ENCODE measurements at places on chromosomes 3 and 15.

DNA sequence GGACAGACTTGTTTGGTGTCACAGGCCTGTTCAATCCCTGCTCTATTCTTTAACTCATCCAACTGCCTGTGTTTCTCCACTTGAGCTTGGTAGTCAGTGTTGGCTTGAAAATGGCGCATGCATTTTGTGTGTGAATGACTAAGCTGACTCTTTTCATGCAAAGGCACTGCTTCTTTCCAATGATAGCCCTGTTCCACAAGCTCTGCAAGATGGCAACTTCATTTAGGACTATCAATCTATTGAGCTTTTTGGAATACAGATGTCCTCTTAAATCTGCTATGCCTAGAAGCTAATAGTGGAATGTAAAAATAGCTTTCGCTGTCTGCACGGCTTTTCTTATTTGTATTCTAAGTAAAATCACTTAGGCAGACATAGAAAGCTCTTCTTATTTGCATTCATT lies 33.6 kb upstream of the SYNPR start:
- no peak overlapping the region for H3K27ac ChIP-seq
- H3K4me3 ChIP-seq, result no peak overlapping the region
- no peaks in the 10 kb centered on the region for H3K36me3 ChIP-seq
- DNase-seq, result no peak
- H3K27me3 ChIP-seq, result no peaks in the 10 kb centered on the region
- H3K4me1 ChIP-seq, result no peaks in the 10 kb centered on the region

- no peak overlapping the region for H3K27ac ChIP-seq
- DNase-seq, result no peak
- H3K4me1 ChIP-seq, result peaks cover 33% of the 10 kb centered on the region
- no peaks in the 10 kb centered on the region for H3K27me3 ChIP-seq
- no peak overlapping the region for H3K4me3 ChIP-seq
- H3K36me3 ChIP-seq, result no peaks in the 10 kb centered on the region
These were observed 50.0 kb downstream of the AMOTL2 start for GRCh38 chr3:134323966-134324962.

DNA sequence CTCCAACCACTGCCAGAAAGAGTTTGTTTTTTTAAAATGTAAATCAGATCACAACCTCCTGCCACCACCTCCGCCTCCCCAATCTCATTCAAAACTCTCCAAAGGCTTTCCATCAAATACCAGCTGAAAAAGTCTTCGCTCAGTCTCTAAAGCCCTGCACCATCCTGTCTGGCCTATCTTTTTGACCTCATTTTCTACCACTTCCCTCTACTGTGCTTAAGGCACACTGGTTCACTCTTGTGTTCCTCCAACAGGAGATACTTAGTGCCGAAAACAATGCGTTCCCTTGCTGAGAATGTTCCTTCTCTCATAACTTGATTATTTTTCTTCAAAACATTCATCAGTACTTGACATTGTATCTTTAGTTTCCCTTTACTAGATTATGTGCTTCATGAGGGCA lies 3.5 kb downstream of the BTBD1 start:
- peaks cover 56% of the 10 kb centered on the region for H3K4me1 ChIP-seq
- no peak overlapping the region for H3K27ac ChIP-seq
- H3K27me3 ChIP-seq, result no peaks in the 10 kb centered on the region
- H3K4me3 ChIP-seq, result peak overlapping the region; percentile 79

- H3K4me1 ChIP-seq, result no peaks in the 10 kb centered on the region
- H3K27me3 ChIP-seq, result no peaks in the 10 kb centered on the region
- DNase-seq, result no peak
These were observed 6.4 kb downstream of the CMSS1 start for GRCh38 chr3:99823723-99824711.

DNA sequence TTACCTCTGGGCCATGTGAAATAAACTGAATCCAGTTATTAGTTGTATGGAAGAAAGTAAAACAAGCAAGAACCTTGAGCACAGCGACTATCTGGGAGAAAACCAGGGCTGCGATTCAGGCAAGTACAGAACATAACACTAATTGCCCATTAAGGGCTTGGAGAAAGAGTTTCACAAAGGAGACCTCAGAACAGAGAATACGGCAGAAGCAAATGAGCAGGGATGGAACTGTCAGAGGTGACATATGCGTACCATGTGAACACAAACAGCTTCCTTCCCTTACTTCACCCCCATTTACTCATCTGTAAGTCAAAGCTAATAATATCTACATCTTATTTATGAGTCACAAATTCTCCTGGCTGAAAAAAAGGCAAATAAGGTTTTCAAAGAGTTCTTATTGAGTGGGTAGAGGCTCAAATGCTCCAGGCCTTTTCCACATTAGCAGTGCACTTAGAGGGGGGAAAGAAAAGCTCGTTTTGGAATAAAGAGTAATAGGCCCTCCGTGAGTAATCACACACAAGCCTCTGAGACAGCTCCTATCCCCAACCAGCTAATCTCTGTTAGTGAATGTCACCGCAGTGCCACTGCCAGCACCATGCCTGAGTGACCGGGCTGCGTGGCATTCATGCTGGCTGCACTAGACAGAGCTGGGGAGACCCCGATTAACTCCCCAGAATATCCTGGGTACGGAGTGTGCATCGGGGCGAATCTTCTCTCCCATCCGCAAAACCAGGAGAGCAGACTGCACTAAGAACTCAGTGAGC lies 2.6 kb downstream of the PCSK6 start:
- no peak overlapping the region for H3K4me3 ChIP-seq
- no peak overlapping the region for H3K27ac ChIP-seq
- no peak for DNase-seq
- no peaks in the 10 kb centered on the region for H3K36me3 ChIP-seq
- peaks cover 6% of the 10 kb centered on the region for H3K4me1 ChIP-seq

DNA sequence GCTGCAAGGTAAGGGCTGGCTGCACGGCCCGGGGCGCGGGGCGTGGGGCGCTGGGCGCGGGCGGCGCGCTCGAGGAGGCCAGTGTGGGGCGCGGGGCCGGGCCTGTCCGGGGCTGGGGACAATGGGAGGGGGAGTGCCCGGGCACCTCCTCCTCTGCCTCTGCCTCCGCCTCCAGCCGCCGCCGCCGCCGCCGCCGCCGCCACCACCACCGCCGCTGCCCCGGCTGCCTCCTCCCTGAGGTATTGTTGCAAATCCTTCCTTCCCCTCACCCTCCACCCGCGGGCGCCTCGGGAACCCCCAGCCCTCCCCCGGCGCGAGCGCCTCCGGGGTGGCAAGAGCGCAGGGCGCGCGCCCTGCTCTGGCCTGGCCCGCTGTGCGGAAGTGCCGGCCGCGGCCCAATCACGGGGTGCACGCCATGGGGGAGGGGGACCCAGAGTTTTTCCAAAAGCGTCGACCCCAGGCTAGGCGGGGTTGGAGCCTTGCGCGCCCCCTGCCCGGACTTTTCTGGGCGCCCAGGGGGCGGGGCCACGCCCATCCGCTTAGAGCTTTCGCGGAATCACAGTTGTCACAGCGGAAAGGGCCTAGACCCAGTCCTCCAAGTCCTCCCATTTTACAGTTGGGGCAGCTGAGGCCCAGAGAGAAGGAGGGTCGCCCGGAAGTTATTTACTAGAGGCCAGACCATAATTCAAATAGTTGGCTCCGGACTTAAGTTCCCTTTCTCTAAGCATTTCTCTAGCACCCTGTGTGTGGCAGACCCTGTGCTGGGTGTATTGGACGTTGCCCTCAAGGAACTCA lies at the start of gene LPP:
TSS of gene LPP (plus strand) at position 144 of the 795 bp plus-strand sequence. CDS start 251,964 bp downstream, outside the sequence.
- no peaks in the 10 kb centered on the region for H3K27me3 ChIP-seq
- H3K36me3 ChIP-seq, result no peaks in the 10 kb centered on the region
- DNase-seq, result peak; percentile 82
- peak within 1 kb of the TSS; percentile 77 for H3K4me3 ChIP-seq

DNA sequence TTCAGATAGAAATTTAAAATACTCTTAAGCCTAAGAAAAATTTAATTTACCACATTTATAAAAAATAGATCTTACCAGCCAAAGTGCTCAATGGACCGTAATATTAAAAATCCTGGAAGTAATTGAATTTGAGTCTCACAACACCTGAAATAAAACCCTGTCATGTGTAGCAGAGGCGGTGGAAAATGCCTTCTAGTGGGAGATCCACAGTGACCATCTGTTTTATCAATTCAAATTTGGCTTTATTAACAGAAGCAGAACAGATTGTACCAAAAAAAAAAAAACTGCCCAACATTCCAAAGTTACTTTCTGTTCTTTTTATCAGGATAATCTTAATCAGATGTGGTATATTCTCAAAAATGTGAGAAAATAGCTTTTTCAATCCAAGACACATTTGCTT lies 71.7 kb downstream of the DMXL2 start:
- H3K4me1 ChIP-seq, result no peaks in the 10 kb centered on the region
- no peak overlapping the region for H3K4me3 ChIP-seq
- H3K27ac ChIP-seq, result no peak overlapping the region

- H3K4me3 ChIP-seq, result no peak overlapping the region
- H3K36me3 ChIP-seq, result no peaks in the 10 kb centered on the region
- no peak overlapping the region for H3K27ac ChIP-seq
These were observed 277.0 kb downstream of the RBMS3 start for GRCh38 chr3:29557825-29558224.

- no peaks in the 10 kb centered on the region for H3K27me3 ChIP-seq
- H3K27ac ChIP-seq, result no peak overlapping the region
- H3K4me1 ChIP-seq, result no peaks in the 10 kb centered on the region
- no peaks in the 10 kb centered on the region for H3K36me3 ChIP-seq
- no peak overlapping the region for H3K4me3 ChIP-seq
These were observed 35.2 kb downstream of the GLB1 start for GRCh38 chr3:33061782-33062181.

DNA sequence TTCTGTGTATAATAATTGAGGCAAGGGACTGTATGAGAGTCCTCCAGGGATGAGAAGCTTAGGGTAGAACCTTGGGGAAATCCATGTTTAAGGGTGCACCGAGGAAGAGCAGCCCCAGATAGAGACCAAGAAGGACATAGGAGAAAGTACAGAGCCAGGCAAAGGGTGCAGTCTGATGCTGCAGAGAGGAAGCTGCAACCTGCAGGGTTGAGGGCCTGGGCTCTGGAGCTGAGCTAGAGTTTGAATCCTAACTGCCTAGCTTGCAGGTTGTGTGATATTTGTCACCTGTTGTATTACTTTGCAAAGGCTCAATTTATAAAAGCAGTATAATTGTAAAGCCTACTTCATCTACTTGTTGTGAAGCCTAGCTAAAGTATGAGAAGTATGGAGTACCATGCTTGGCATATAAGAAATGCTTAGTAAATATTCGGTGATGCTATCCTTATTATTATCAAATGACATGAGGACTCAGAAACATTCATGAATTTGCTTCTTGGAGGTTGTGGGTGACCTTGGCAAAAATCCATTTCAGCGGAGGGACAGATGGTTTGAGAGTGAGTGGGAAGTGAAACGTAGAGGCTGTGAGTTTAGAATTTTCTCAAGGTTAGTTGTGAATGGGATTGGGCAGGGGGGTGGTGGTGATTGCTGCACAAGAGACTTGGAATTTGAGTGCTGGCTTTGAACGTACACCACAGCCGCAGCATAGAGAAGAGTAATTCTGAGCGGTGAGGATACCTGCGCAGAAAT lies 43.8 kb downstream of the PLCL2 start:
- H3K36me3 ChIP-seq, result no peaks in the 10 kb centered on the region
- H3K4me3 ChIP-seq, result no peak overlapping the region
- H3K27me3 ChIP-seq, result no peaks in the 10 kb centered on the region
- H3K4me1 ChIP-seq, result peaks cover 31% of the 10 kb centered on the region
- peak overlapping the region; percentile 3 for H3K27ac ChIP-seq
- DNase-seq, result no peak

GRCh38 chr15:90191794-90192509 lies 9.2 kb upstream of the SEMA4B start:
- H3K4me3 ChIP-seq, result no peak overlapping the region
- peak overlapping the region; percentile 72 for H3K27ac ChIP-seq
- H3K4me1 ChIP-seq, result peaks cover 21% of the 10 kb centered on the region
- DNase-seq, result peak; percentile 63
- no peaks in the 10 kb centered on the region for H3K27me3 ChIP-seq

DNA sequence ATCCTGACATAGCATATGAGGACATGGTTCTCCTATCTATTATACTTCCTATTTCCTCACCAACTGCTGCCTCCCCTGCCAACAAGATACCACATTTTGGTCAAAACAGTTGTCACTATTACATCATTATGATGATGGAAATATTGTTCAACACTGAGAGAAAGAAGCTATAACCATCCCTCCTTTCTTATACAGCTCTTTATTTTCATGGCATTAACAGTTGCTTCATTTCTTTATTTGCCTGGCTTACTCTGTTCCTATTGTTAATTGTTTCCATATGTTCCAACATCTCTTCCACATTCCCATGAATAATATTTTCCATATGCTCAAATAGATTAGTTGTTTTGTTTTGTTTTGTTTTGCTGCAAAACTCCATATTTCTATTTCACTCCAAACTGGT lies 40.8 kb upstream of the FILIP1L start:
- no peak for DNase-seq
- no peak overlapping the region for H3K4me3 ChIP-seq
- no peak overlapping the region for H3K27ac ChIP-seq

DNA sequence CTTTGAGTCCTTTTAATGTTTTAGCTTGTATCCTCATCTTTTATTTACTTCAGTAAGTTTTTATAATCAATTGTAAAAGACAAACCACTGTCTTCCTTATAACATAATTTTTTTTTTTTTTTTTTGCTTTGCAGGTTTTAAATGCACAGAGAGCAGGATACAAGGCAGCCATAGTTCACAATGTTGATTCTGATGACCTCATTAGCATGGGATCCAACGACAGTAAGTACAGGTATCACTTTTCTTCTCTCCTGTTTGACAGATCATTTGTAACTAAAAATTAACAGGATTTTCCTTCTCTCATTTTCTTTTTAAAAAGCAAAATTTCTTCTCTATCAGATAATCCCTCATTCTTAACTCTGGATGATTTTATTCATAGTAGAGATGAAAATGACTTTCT lies 75.4 kb downstream of the PFN2 start:
- no peak overlapping the region for H3K27ac ChIP-seq
- no peaks in the 10 kb centered on the region for H3K36me3 ChIP-seq
- peaks cover 16% of the 10 kb centered on the region for H3K4me1 ChIP-seq
- no peak overlapping the region for H3K4me3 ChIP-seq

GRCh38 chr15:64542091-64542490 lies 81.7 kb downstream of the ZNF609 start:
- DNase-seq, result no peak
- H3K4me1 ChIP-seq, result peaks cover 13% of the 10 kb centered on the region
- H3K27ac ChIP-seq, result no peak overlapping the region
- H3K27me3 ChIP-seq, result no peaks in the 10 kb centered on the region

DNA sequence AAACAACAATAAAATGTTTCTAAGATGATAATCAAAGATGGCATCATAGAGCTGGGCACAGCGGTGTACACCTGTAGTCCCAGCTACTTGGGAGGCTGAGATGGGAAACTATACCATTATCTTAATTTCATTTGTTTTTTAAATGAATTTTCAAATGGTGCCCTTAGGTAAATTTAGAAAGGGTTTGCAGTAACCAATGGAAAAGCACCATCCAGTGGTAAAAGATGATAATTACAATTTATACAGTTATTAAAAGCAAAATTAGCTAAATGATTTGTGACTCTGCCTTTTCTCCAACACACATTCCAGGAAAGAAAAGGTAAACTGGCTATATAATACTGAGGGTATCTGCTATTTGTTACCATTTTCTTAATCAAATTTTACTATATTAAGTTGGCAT lies 14.4 kb upstream of the ANKRD28 start:
- peaks cover 26% of the 10 kb centered on the region for H3K4me1 ChIP-seq
- H3K4me3 ChIP-seq, result no peak overlapping the region
- H3K36me3 ChIP-seq, result no peaks in the 10 kb centered on the region
- H3K27ac ChIP-seq, result no peak overlapping the region
- DNase-seq, result no peak

GRCh38 chr15:78880813-78881212 lies 8.1 kb downstream of the MORF4L1 start:
- H3K4me3 ChIP-seq, result no peak overlapping the region
- H3K27ac ChIP-seq, result no peak overlapping the region
- DNase-seq, result no peak
- peaks cover 95% of the 10 kb centered on the region for H3K4me1 ChIP-seq
- no peaks in the 10 kb centered on the region for H3K27me3 ChIP-seq

GRCh38 chr3:187544326-187544725 lies 125.9 kb downstream of the SST start:
- H3K4me3 ChIP-seq, result no peak overlapping the region
- DNase-seq, result no peak
- no peaks in the 10 kb centered on the region for H3K36me3 ChIP-seq
- no peak overlapping the region for H3K27ac ChIP-seq

Measured in heart right ventricle (tissue), 16 donors.